ENCODE measurements at places on chromosomes 6 and 20.

GRCh38 chr20:6122111-6122872, 538 bp downstream of the FERMT1 start:
- no peak for DNase-seq

GRCh38 chr20:38806855-38807655, 1.6 kb downstream of the PPP1R16B start:
- DNase-seq = peak; percentile 59

DNA sequence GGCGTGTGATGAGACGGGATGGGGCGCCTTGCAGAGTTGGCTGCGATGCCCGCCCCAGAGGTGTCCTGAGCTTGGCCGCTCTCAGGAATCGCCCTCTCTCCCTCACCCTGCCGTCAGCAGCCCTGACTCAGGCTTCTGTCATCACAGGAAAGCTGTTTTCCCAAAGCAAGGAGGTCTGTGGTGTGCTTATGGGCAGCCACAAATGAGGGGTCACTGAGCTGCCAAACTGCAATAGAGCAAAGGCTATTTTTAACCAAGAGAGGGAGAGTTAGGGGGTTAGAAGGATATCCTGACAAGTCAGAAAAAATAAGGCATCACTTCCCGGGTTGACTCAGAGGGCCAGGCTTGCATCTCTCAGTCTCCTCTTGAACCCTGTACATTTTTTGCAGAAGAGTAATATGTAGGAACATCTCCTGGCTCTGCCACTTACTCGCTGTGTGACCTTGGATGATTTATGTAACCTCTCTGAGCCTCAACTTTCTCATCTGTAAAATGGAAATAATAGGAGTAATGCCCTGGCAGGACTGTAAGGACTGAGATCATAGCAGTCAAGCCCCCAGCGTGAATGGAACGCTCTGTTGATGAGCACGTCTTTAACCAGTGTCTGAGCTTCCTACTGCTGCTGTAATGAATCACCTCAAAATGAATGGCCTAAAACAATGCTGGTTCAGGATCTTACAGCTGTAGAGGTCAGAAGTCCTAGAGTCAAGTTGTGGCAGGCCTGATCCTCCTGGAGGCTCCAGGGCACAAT, 181.9 kb downstream of the NFATC2 start:
- DNase-seq = no peak

GRCh38 chr6:36141091-36141490, 10.8 kb downstream of the MAPK13 start:
- DNase-seq = no peak

- no peak for DNase-seq
These were observed 10.7 kb upstream of the ADRM1 start for GRCh38 chr20:62292108-62292507.

DNA sequence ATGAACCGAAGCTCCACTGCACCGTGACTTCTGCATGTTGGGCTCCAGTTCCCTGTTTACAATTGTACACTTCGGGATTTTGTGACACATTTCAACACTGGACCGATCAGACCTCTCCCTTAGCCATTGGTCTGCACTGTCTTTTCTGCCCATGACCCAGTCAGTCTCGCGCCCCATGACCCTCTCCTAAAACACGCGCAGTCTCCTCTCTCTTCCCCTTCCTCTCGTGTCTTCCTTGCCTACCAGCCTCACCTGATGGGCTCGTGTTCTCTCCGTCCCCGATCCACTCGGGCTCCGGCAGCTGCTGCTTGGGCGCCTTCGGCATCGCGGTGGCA, 535 bp upstream of the ABCF1 start:
- DNase-seq = no peak

GRCh38 chr6:68754681-68755213, 119.7 kb downstream of the ADGRB3 start:
- no peak for DNase-seq

GRCh38 chr6:43687437-43688347, at the start of gene MRPS18A:
Gene MRPS18A (minus strand): TSS chr6:43687791. CDS start chr6:43687779, 12 bp downstream.
- DNase-seq = peak; percentile 87

GRCh38 chr6:67265996-67266921, 1368.8 kb upstream of the ADGRB3 start:
- no peak for DNase-seq

- peak; percentile 73 for DNase-seq
These were observed 48.9 kb downstream of the HIVEP1 start for GRCh38 chr6:12060780-12061609.

DNA sequence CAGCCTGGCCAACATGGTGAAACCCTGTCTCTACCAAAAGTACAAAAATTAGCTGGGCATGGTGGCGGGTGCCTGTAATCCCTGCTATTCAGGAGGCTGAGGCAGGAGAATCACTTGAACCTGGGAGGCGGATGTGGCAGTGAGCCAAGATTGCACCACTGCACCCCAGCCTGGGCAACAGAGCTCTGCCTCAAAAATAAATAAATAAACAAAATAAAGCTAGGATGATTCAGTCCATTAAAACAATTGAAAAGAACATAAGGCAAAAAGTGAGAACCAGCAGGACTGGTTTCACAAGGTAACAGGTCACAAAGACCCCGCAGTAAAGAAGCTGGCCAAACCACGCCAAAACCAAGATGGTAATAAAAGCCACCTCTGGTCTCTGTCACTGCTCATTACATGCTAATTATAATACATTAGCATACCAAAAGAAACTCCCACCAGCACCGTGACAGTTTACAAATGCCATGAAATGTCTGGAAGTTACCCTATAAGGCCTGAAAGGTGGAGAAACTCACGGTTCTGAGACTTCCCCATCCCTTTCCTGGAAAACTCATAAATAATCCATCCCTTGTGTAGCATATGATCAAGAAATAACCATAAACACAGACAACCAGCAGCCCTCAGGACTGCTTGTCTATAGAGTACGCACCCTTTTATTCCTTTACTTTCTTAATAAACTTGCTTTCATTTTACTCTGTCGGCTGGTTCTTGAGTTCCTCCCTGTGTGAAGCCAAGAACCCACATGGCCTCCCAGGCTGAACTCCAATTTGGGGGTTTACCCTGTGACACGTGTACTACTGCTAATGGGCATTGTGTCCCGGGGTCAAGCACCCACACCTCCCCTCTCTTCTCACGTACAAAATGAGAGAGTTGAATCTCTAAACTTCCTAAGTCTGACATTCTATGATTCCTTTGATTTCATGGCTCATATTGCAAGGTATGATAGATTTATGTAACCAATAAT, 10.2 kb downstream of the LAMA4 start:
- no peak for DNase-seq

DNA sequence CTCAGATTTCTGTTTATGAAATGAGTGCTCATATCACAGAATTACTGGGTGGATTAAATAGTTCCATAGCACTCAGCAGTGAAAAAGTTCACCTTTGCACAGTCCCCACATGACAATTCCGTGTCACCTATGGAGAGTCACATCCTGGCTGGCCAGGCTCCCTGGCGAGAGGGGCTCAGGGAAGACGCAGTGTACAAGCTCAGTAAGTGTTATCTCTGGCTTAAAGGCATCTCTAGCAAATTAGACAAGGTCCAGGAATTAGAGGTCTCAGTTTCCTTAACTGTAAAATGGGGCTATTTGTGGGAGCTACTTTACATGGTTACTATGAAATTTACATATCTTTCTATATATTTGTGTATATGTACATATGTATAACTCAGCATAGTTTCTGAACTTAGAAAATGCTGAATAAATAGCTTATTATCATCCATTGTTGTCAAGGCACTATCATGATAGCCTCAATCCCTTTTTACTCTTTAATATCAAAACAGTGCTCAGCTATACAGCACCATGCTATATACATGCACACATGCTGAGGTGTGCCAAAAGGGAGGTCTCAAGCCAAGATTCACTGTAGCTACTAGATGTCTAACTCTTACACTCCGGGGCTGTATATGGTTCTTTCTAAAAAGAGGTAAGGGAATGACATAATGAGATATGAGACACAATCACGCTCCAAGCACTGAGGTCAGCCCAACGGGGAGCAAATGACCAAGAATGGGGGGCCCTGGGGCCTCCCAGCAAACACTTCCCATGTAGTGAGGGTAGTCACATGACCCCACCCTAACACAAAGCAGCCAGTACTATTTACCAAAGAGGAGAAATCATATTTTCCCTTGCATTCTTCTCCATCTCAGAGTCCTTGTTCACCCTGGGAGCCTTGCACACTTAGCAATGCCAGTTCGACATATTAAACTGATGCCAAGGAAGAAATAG, 59.4 kb downstream of the SLC22A23 start:
- DNase-seq = no peak

- DNase-seq = no peak
These were observed 5.4 kb upstream of the TOX2 start for GRCh38 chr20:43909211-43909610.

GRCh38 chr6:166078294-166078693, 89.4 kb downstream of the TBXT start:
- no peak for DNase-seq

- no peak for DNase-seq
These were observed 424.6 kb upstream of the PTCHD4 start for GRCh38 chr6:48535582-48536009.

GRCh38 chr6:37171201-37171969, 1.4 kb downstream of the PIM1 start:
- peak; percentile 72 for DNase-seq

DNA sequence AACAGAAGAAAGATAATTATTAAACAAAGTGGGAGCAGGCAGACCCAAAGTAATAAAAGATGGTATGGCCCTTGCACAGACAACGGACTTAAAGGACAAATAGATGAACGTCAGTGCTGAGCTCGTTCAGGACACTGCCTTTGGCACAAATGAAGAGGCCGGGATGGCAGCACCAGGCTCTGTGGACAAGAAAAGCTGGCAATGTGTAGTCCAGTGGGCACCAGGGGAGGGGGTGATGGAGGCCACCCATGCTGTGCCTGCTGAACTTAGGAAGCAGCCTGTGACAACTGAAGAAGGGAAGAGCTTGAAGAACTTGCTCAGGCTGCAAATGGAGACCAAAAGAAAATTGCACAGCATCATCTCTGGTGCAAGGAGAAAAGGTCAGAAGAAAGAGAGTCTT, 131.0 kb downstream of the ANKRD60 start:
- no peak for DNase-seq

DNA sequence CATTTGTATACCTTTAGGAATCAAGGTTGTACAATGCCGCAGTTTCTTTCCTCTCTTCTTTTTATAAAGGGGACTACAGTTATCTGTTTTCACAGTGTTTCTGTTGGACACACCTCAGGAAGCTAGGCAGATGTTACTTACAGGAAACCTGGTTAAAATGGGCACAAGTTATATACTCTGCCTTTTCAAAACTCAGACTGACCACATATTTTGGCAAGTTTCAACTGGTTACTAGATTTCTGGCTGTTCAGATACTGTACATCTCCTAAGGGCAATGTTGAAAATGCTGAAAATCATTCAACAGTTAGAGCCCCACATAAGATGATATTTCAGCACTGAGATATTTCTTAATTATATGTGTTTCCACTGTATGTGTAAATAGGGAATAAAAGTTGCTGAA, 92.5 kb upstream of the SLC35B3 start:
- DNase-seq = no peak

- no peak for DNase-seq
These were observed 107.2 kb upstream of the GGTLC1 start for GRCh38 chr20:24095756-24096155.

DNA sequence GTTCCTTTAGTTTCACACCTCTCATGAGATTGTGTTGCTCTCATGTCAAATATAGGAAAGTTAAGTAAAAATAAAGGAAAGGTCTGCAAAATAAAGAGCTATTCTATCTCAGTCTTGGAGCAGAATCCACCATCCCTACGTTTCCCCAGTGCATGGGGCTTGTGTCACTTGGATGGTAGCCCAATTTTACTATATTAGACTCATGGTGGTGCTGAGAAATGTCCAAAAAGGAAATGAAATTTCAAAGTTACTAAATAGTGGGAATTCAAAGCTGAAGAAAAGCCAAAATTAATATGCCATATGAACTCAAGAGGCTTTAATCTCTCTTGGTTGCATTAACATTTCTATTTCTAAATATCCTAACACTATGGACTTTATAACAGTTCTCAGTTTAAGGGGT, 1283.3 kb upstream of the GJE1 start:
- no peak for DNase-seq

- DNase-seq = no peak
These were observed 124.7 kb downstream of the CD24 start for GRCh38 chr6:106849676-106850332.

GRCh38 chr6:109139109-109139508, 43.8 kb downstream of the CEP57L1 start:
- DNase-seq = no peak

GRCh38 chr20:16111852-16112412, 461.3 kb downstream of the KIF16B start:
- DNase-seq = no peak

- DNase-seq = no peak
These were observed 39.9 kb downstream of the PREX1 start for GRCh38 chr20:48787861-48788375.

- DNase-seq = no peak
These were observed 616 bp downstream of the CHMP4B start for GRCh38 chr20:33811776-33812151.

DNA sequence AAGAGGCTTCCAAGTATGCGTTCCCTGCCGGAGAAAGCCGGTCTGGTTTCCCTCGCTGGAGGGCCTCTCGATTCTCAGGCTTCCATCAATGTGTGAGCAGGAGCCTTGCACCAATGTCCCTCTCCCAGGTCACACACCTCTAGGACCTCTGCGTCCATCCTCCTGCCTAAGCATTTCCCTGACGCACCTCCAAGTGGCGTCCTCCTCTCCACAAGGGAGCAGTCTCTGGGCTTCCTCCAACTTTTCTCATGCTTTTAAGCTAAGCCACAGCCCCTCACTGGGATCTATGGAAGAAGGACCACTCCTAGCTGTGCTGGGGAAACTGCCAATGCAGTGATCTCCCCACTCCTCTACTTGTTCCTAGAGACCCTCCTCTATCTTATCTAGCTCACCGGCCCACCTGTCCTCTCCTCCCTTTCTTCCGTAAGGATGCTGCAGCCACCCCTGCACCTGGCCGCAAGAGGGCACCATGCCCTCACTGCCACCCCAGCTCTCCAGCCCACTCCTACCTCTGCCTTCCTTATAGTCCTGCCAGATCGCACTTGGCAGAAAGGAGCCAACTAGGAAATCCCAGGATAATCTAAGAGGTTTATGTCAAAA, 258.7 kb downstream of the LRFN2 start:
- DNase-seq = peak; percentile 67

DNA sequence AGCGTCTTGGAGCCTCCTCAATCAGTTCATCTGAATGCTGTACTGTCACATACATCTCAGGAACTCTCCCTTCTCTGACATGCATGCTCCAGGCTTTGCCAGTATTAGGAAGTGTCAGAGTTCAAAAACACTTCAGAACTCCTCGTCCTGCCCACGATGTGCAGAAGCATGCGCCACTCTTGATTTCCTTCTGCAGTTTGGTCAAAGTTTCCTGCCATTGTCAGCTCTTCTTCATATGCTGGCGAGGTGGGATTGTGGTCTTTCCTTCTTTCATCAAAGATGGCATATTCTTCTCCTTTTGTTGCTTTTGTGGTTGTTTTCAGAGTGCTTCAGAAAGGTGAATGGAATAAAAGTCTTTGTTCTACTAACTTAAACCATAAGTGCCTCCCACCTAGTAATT, 21.0 kb downstream of the SLC13A3 start:
- DNase-seq = no peak

DNA sequence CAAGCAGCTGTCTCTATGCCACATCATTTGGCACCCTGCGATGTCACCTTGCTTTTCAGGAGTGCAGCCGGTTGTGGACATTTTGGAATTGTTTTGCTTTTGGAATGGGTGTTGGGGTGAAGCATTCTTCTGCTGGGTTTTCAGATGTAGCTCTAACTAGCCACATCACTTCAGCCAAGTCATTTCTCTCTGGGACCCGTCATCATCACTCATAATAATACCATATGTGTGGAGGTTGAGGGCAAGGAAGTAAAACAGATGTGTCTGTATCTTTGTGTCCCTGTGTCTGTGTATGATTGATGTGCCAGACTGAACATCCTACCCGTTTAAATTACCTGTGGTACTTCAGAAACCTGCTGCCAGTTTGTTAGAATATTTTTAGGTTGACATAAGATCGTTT, 49.5 kb upstream of the TULP4 start:
- DNase-seq = no peak
